Effector CD4-positive, alpha-beta T cell (primary cell): ENCODE measurements at places on chromosomes 6 and 20.

- DNase-seq: no peak
Observed at GRCh38 chr20:47351643-47352331, 4.7 kb downstream of the ZMYND8 start.

- no peak for DNase-seq
Observed at GRCh38 chr6:151869345-151869744, 61.9 kb downstream of the ESR1 start.

DNA sequence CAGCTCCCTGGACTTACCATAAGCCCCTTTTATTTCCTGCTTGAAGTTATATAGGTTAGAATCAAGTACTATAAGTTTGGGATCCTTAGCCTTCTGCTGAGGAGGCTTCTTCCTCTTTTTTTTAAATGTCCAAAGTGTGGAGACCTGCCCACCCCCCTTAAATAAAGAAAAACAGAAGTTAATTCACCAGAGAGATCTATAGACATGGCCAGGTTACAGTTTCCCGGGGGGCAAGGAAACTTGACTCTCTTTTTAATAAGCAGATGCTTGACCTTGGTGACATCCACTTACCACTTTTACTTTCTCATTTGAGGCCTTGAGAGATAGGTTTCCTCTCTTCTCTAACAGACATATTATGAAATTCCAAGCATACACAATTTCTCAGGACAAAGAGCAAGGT is 88.3 kb downstream of the BMP2 start:
- no peak for DNase-seq

DNA sequence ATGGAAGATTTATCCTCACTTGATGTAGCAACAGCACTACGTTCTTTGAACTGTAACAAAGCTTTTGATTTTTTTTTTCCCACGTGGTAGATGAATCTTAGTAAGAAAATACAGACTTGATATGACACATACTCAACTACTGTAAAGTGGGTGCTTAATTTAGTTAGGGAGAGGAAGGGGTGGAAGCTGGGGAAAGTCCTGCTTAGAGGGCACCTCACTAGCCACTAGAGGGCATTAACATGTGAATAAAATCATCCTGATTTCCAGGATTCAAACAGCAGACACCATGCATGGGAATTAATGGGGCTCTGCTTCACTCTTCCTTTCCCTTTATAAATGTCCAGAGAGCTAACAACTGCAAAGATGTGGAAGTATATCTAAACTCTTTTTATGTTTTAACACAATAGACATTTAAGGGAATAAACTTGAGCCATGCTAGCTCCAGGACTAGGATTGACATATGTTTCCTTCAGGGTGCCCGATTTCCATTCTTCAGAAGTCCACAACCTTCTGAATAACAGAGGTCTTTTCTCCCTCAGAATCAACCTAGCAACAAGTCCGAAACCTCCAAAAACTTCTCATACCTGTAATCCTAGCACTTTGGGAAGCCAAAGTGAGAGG is 250.1 kb downstream of the ATXN1 start:
- no peak for DNase-seq

GRCh38 chr20:39010496-39010895 is 48.4 kb downstream of the DHX35 start:
- no peak for DNase-seq

DNA sequence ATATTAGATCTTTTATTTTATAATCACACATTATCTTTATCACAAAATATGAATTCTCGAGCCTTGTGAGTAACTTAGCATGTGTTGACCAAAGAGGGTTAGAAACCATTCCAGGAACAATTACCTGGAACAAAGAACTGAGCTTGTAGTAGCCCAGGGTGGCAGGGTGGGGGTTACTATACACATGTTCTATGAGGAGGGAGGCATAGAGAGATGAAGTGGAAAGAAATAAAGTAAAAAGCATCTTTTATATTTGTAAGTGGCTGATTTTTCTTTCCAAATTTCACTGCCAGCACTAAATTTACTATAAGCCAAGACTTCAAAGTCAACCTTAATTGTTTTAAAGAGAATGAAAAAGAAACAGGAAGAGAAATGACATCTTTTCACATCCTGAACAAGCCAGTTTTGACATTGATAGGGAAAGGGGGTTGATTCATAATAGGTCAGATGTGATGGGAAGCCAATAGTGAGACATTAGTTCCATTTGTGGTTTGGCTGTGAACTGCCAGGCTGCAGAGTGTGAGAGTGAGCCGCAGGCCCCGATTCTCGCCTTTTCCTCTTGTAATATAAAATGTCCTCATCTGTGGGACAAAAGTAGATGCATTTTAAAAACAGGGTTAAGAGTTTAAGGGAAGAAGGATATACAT is 52.7 kb upstream of the MYB start:
- DNase-seq: peak; percentile 9
